ENCODE measurements at places on chromosomes 3 and 15.

- no peak for DNase-seq
Measured at GRCh38 chr15:78364233-78364632, 24.1 kb downstream of the CRABP1 start.

DNA sequence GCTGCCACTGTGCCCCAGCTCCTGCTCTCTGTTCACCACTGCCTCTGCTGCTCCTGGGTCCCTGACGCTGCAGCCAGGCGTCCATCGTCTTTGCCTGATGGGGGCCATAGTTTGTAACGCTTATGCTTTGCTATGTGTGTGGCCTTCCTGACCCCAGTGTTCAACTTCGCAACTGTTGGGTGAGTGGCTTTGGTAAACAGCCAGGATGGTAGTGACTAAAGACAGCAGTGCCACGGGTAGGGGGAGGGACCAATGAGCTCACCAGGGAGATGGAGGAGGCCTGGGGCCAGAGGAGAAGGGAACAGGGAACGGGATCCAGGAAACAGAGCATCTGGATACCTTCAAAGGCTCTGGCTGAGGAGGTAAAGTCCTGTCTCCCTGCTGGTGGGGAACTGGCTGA, 75.9 kb upstream of the ALDH1L1 start:
- DNase-seq = no peak

DNA sequence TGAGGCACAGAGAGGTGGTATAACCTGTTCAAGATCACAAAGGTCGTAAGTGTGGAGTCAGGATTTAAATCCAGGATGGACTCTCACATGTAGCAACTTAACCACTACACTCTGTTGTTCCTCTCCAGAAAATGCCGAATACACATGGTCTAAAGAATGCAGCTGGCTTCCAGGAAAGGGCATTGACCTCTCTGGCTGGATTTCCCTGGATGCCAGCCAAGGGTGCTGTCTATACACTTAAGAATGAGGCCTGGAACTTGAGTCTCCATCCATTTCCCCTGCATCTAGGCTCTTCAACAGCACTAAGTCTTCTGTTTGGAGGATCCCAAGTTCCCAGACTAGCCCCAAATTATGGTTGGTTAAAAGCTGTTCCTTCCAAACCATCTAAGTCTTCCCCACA, 60.5 kb downstream of the CERS3 start:
- no peak for DNase-seq

DNA sequence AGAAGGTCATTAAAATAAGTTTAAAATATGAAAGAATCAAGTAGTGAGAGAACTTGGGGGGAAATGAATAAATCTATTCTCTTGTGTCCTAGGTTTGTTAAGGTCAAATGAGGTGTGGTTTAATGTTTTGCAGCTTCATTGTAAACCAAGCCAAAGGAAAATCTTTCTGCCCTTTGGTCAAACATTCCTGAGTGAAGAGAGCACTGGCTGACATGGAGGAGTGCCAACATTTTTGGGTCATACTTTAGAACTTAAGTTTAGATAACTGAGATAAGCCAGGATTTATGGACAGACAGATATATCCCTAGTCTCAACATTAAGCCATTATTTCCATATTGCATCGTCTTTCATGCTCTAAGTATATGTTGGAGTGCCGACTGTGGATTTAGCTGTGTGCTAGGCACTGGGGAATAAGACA, 66.4 kb downstream of the PTPRG start:
- DNase-seq = no peak

- DNase-seq = no peak
Measured at GRCh38 chr3:186013312-186013711, 75.5 kb upstream of the TRA2B start.

DNA sequence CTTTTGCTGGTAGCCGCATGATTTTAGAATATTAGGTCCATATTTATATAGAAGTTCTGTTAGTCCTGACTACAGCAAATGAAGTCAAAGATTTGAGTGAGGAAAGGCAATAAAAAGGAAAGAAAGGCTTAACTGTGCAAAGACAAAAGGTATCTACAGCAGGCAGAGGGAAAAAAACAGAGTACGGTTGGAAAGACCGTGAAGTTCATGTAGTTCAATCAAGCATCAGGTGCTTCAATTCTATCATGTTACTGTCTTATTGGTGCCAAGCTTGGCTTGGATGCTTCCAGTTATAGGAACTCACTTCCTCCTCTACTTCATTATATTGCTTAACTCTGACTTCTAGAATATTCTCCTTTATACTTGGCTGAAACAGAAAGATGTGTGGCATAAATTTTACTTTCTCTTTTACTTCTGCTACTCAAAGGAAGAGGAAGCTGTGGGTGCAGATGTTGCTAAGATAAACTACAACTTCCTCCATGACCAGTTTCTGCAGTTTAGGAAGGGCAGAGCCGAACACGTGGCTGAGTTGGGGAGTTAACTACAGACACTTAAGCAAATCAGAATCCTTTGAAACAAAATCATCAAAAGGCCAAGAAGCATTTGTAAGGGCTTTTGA, 72.6 kb upstream of the ZBED2 start:
- DNase-seq = no peak

DNA sequence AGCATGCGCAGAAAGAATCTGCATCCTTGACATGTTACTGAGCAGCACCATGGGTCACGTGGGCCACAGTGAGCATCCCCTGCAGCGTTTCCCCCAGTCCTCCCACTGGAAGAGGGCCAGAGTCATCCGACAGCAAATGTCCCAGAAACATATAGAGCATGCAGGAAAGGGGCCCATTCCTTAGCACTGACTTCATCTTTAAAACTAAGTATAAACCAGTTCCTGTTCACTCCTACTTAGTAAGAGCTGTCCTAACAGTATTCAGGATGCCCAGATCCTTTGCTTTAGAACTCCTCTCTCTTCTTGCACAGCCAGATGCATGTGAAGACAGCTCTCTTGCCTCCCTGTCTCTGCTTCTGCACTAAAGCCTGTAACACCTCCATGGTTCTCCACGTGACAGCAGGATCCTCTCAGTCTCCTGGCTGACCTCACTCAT, 79.3 kb upstream of the OXTR start:
- DNase-seq = no peak

DNA sequence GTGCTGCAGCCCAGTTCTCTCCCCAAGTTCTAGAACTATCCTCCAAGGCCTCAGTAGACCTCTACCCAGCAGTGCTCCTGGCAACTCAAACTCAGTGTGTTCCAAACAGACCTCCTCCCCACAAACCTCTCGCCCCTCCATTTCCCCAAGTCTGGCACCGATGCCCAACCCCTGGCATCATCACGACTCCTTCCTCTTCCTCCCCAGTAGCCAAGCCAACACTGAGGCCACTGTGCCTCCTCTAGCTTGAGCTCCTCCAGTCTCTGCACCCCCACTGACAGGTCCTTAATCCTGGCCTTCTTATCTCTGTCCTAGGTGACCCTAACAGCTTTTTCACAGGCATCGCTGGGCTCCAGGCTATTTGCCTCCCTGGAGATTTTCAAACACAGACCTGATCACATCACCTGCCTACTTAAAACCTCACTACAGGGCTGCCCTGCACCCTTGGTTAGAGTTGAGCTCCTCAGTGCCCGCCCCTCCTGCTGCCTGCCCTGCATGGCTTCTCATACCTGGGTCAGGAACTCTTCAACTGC, 6.8 kb downstream of the ARPIN start:
- DNase-seq = no peak

- DNase-seq = no peak
Measured at GRCh38 chr3:184590795-184591194, 29.2 kb downstream of the EPHB3 start.

DNA sequence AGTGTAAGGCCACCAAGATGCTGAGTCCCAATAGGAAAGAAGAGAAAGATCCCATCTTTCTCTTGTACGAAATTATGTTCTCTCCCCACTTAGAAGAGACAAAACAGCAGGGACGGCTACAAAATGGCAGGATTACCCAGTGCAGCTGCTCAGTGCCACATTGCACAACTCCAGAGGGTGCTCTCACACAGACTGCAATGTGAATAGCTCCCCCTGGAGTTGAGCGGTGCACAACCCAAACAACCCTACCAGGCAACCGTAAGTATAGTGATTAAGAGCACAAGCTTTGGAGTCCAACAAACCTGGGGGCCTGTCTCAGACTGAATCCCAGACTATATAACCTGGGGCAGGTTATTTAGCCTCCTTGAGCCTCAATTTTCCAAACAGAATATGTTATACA, 3.1 kb upstream of the BHLHE40 start:
- no peak for DNase-seq

GRCh38 chr15:61227269-61227949, 1.7 kb downstream of the RORA start:
- DNase-seq = no peak

GRCh38 chr15:82986442-82986780, 401 bp downstream of the RAMAC start:
- DNase-seq = no peak

- no peak for DNase-seq
Measured at GRCh38 chr15:57797110-57797509, 90.6 kb downstream of the POLR2M start.

DNA sequence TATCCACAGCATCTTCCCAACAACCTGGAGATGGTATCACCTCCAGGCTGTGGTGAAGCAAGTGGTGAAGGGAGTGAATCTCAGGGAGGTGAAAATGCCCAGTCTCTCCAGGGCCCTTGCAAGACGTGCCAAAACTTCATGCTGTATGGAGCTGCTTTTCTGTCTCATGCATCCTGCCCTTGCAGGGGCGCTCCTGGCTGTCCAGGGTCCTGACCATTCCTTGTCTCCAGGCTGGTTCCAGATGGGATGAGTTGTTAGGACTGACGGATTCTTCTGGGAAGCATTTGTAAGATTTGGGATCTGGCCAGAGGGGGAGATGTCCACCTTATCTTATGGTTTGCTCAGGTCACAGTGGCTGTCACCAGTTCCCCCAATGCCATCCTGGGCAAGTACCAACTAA, 15.8 kb downstream of the TGM4 start:
- DNase-seq = no peak

GRCh38 chr15:62089616-62090015, 22.8 kb downstream of the C2CD4A start:
- no peak for DNase-seq

DNA sequence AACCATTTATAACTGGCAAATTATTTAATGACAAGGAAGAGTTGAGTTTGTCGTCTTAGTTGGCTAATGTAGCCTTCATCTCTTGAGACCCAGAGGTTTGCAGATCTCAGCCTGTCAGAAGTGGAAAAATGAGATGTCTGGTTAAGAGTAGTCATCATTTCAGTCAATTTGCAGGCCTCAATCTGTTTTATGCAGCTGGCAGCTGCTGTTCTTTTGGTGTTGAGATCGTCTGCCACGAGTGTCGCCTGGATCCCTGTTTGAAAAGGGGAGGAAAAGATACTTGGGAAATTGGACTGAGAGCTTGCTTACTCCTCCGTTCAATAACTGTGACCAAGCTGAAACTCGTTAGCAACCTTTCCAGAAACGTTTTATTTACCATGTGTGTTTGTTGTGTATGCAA, 2.3 kb downstream of the PHLDB2 start:
- no peak for DNase-seq

- no peak for DNase-seq
Measured at GRCh38 chr3:126390201-126390600, 4.5 kb upstream of the CFAP100 start.

GRCh38 chr15:83046558-83047127, 20.4 kb downstream of the BTBD1 start:
- no peak for DNase-seq

- DNase-seq = no peak
Measured at GRCh38 chr15:56919609-56920366, 1.3 kb downstream of the TCF12 start.

GRCh38 chr3:187368251-187369088, at the start of gene RTP4:
Gene RTP4 (plus strand): TSS chr3:187368385. CDS start chr3:187368442, 57 bp downstream.
- DNase-seq = no peak

GRCh38 chr3:184011937-184012889, 5.5 kb downstream of the ABCC5 start:
- no peak for DNase-seq

- DNase-seq = no peak
Measured at GRCh38 chr3:126544596-126545281, 14.0 kb downstream of the C3orf22 start.

DNA sequence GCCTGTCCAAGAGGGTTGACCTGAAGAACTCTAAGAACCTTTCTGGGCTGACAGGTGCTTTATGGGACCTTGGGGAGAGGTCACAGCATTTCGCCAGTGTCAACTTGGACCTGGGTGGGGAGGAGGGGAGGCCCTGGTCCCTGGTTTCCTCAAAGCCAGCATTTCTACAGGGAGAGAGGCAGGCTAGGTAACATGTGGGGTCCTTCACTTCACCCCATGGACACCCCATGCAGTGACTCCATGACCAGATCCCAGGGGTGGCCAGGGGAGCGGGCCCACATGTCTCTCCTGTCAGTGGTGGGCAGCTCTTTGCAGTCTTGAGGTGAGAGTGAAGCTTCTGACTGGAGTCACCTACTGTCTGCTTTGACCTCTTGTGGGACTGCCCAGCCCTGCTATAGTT, 35.8 kb downstream of the GOLGA6L10 start:
- no peak for DNase-seq

DNA sequence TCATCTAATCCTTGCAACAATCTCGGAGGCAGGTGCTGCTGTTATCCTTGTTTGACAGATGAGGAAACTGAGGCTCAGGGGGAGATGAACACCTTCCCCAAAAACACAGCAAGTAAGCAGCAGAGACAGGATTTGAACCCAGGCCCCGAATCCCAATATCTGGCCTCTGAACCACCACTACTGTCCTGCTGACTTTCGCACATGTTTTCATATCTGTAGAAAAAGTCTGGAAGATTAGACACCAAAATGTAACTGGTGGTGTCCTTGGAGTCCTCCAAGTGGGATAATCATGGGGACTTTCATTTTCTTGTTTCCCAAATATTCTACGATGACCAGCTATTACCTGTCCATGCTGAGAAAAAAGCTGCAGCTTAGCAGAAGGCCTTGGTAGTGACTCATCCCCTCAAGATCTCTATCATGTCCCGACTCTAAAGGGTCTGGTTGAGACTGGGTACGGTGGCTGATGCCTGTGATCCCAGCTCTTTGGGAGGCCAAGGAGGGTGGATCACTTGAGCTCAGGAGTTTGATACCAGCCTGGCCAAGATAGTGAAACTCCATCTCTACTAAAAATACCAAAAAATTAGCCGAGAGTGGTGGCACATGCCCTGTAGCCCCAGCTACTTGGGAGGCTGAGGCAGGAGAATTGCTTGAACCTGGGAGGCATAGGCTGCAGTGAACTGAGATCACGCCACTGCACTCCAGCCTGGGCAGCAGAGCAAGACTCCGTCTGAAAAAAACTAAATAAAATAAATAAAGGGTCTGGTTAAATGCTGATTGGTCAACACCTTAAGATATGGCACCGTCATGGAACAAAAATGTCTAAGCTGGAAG, 8.6 kb downstream of the IRAK2 start:
- DNase-seq = no peak

GRCh38 chr15:32956006-32956405, 238.2 kb downstream of the GREM1 start:
- no peak for DNase-seq

DNA sequence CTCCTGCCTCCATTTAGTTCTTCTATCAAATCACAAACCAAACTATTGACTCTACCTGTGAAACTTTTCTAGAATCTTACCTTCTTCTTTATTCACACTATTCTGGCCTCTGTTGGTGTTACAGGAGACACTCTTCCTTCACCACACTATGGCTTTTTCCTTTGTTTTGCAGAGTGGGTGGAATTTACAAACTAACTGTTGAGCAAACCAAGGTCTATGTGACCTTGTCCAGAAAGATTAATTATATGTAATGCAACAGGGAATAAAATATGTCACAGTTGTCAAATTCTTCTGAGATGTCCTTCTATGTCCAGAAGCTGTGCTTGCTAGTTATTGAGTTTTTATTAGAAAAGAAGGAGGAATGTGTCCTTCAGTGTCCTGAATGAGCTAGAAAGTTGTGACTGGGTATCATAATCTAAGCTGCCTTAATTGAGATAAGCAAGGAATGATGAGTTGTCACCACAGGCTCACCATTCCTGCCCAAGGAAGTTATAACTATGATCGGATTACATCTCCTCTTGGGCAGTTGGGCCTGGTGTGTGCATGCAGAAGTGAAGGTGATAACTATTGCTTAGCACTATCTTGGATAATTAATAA, 21.7 kb downstream of the ARL14 start:
- no peak for DNase-seq
